Nephron progenitor cell (in vitro differentiated cells): ENCODE measurements at places on chromosomes 5 and 9.

DNA sequence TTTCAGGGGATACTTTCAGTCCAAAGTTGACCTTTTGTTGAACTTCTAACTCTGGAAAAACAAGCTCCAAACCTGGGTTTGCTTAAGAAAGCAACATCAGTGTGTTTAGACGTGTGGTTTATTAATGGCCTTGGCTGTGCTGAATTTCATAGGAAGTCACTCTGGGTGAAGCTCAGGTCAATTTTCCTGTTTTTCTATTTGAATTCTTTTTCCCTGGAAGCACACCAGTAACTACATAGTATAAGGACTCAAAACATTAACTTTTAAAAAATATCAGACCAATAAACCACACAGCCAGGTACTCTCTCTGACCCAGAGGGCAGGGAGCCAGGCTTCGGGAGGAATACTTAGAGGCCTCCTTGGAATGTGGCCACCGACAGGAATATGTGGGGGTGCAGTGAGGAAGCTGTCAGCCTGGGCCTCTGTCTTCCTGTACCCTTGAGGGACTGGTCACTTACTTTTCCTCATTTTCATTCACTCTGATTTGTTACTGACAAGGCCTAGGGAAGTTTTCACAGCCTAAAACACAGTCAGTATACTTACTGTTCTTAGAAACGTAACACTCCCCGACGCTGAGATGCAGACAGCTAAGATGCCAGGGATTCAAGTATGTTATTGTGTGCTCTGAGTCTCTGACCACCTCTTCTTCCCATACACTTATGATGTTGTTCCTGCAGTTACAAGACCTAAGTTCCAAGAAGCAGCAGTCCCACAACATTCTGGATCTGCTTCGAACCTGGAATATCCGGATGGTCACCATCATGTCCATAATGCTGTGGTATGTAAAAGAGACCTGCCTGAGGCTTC, 18.9 kb downstream of the SLC22A5 start:
- DNase-seq: no peak

DNA sequence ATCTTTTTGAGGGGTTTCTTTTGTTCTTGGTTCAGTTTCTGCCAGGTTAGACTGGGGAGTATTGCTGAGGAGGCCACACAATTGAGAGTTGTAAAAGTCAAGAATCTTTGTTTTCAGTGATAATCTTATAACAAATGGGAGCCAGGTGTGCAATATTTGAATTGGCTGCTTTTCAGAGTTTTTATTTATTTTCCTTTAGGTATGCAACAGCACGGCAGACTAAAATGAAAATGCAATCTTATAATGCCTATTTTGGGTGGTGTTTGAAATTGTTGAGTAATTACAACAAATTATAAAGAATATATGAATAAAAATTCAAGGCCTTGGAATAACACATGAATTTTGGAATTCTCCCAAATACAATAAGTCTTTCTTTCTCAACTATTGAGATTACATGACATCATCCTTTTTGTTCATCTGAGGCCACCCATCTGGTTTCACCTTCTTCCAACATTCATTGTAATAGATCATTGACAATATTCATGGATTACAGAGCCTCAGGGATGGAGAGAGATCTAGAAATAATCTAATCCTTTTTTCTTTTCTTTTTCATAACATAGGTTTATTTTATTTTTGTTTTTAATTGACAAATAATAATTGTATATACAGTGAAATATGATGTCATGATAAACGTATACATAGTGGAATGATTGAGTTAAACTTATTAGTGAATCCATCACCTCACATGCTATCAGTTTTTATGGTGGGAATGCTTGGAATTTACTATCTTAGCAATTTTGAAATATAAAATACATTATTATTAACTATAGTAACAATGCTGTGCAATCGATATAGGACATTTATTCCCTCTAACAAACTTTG, 1061.0 kb downstream of the NR2F1-AS1 start:
- DNase-seq: no peak

DNA sequence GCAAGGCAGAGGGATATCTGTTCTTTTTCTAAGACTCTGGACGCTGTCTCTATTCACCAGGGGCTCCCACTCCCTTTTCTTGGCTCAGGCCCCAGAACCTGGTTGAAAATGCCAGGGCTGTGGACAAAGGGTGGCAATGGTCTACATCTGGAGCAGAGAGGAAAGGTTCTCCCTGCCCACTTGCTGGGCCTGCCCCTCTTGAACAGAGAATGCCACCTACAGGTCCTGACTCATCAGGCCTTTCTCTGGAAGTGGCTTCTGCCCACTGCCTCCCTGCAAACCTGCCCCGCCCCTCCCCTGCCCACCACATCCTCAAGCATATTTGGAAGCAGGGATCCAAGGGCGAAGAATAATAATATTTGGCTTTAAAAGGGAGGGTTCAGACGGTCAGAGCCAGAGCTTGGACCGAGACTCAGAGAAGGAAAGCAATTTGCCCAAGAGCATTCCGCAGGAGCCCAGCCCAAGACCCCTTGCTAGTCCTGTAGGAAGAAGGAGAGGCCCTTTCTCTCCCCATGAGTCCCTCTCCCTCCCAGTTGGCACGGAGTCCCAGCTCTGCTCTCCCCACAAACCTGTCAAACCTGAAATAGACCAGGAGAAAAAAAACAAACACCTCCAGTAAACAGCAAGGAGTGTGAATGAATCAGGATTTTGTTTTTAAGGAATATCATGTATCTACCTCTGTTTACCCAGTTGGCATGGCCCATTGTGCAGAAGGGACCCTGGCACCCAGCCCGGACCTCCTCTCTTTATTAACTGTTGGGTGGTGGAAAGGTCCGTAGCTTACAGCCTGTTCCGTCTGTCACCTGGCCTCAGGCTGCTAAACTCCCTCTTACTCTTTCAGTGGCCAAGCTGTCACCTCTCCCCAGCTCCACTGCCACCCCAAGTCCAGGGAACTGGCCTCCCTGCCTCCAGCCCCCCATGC, 37.7 kb upstream of the STXBP1 start:
- DNase-seq: no peak

- DNase-seq: no peak
Observed at GRCh38 chr9:90307167-90307833, 335.3 kb downstream of the DIRAS2 start.

DNA sequence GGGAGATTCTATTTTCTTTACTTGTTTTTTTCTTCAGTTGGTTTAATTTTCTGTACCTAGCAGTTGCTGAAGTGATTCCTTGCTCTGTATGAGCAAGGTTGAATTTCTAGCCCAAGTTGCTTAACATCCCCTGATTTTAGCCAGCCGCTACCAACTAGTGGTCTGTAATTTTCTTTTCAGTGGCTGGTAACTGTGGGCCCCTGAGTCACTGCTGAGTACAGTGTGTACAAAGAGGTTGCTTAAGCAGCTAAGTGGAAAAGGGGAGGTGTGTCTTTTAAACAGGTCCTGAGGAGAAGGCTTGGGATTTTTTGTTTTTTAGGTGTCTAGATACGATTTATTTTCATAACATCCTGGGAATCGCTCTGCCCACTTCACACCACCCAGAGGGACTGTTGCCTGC, 254.7 kb downstream of the NR3C1 start:
- no peak for DNase-seq

DNA sequence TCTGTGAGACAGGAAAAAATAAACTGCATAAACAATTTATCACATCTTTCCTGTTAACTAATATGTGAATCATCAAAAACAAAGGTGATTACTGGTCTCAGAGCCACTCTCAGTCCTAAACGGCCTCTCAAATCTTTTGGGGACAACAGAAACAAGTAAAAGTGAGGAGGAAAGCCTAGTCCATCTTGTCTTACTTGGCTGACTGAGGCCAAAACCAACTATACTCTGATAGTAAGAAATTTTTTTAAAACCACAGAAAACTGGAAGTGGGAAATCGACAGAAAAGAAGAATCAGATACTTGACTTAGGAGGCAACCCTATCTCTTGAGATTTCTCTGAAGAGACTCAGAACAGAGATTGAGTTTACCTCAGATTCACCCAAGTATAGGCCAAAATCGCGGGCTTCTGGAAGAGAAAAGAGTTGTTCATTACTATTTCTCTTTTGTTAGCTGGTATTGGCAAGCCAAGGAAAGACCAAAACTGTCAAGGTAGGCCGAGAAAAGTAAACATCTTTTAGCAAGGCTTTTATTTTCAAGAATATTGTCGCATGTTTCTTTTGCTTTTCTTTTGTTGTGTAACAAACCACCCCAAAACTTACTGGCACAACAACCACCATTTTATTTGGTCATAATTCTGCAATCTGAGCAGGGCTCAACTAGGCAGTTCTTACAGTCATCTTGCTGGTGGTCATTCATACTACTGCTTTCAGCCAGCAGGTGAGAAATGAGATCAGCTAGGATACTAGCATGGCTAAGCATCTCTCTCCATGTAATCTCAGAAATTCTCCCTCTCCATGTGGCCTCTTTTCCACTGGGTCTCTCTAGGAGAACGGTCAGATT, 46.1 kb downstream of the RFX3 start:
- no peak for DNase-seq

DNA sequence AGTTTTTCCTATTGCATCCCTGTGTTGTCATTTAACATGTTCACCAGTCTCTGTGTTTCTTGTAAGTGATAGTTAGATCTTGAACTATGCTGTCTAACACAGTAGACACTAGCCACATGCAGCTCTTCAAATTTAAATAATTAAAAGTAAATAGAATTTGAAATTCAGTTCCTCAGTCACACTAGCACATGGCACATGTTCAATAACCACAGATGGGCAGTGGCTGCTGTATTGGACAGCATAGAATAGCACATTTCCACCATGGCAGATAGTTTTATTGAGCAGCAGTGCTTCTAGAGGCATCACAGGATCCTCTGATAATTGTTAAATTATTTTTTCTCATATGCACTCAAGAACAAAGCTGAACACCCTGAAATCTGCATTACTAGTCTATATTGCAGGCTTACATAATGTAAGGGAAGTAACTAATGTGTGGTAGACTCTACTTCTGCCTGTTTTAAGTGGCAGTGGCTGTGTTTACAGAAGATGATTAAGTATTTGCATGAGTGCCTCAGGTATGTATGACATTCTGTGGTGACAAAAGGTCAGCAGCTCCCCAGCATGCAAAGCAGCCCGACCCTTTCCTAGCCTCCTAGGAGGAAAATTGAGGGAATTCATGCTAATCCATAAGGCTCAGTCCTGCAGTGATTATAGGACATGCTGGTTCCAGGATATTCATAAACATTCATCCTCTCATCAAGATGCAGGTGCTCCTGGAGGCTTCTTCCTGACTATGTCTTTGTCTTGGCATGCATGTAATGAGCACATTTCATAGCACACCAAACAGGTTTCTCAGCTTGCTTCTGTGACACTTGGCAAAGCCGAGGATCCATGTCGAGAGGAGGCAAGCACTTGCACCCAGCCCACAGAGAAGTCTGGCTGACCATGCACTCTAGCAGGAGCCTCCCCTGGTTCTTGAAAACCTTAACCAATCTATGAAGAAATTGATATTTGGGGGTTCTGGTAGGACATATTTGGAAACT, 45.5 kb downstream of the SH3RF2 start:
- no peak for DNase-seq

GRCh38 chr9:22446589-22446949, at the start of gene DMRTA1:
Gene DMRTA1 (plus strand): TSS chr9:22446824. CDS start chr9:22447066, 242 bp downstream.
- DNase-seq: peak; percentile 80

- DNase-seq: no peak
Observed at GRCh38 chr5:39569857-39570256, 145.1 kb upstream of the DAB2 start.

- no peak for DNase-seq
Observed at GRCh38 chr9:129547063-129547462, 73.8 kb downstream of the C9orf50 start.

DNA sequence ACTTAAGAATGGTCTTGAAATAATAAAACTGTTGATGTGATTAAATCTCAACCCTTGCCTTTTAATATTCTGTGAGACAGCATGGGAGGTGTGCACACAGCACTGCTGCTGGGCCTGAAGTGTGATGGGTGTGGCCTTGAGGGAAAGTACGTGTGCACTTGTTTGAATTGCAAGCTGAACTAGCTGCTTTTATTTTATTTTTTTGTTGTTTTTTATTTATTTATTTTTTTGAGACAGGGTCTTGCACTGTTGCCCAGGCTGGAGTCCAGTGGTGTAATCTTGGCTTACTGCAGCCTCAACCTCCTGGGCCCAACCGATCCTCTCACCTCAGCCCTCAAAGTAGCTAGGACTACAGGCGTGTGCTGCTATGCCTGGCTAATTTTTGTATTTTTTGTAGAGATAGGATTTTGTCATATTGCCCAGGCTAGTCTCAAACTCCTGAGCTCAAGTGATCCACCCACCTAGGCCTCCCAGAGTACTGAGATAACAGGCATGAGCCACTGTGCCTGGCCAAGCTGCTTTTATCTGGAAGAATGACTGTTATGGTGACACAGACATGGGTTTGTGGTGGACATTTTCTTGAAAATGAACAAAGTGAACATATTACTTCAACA, 58.9 kb downstream of the GPR107 start:
- no peak for DNase-seq

DNA sequence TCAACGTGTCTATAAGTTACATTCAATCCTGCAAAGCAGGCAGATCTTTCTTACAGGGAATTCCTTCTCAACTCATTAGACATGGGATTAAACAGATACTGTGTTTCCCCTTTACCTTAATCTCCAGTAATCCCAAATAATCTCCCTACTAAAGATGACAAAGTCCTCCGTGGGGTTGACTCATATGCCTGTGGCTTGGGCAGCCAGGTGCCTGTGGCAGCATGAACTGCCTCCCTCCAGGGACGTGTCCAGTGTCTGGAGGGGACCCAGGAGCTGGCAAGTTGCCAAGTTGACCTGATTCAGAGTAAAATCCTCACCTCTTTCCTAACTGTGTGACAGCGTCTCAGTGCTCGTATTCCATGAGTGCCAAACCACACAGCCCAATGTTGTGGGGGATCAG, 94.6 kb upstream of the PTCH1 start:
- no peak for DNase-seq

DNA sequence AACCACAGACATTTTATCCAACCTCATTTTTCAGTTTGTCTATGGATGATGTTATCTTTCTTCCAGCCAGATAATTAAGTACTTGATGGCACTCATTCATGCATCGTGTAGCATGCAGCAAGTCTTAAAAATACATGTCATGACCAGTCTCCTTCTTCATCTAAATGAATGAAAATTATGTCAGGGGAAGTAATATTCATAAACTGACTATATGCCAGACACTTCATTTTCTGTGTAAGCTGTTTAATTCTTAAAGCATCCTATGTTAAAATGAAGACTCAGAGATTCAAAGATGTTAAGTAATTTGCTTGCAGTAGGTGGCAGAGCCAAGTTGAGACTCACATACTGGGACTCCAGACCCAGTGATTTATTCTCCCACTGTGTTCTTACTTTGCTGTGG, 181.7 kb upstream of the CD180 start:
- no peak for DNase-seq

- DNase-seq: no peak
Observed at GRCh38 chr9:134551644-134552348, 89.8 kb upstream of the COL5A1 start.

DNA sequence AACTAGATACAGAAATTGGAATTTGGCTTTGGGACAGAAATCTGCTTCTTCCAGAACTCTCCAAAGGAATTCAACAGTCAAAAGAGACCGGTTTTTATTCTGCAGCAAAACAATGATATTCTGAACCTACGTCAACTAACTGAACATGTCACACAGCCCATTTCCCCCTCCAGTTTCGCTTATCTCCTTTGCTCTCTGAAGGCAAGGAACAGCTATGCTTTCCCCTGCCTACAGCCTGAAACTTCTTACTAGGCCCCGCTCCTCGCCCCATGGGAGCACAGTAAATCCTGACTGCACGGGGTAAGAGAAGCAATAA, 488 bp downstream of the SKIC3 start:
- no peak for DNase-seq
